ENCODE measurements at places on chromosomes 16 and 17.

- DNase-seq = no peak
These were observed 19.7 kb downstream of the FOXL1 start for GRCh38 chr16:86597880-86598606.

DNA sequence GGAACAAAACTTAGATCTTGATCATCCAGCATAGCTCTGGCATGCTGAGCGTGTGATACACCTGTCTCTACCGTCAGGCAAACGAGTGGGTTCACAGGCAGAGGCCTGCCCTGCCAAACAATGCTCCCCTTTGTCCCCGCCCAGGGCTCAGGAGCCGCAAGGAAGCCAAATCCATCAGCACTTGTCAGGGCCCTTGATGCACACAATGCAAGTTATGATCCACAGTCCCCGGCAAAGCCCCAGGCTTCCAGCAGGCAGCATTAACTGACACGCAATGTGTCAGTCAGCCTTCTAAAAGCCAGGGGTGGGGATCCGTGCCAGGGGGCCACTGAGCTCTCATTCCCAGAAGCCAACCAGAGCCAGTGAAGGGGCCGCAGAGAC is 460.9 kb downstream of the SLC39A11 start:
- no peak for DNase-seq

DNA sequence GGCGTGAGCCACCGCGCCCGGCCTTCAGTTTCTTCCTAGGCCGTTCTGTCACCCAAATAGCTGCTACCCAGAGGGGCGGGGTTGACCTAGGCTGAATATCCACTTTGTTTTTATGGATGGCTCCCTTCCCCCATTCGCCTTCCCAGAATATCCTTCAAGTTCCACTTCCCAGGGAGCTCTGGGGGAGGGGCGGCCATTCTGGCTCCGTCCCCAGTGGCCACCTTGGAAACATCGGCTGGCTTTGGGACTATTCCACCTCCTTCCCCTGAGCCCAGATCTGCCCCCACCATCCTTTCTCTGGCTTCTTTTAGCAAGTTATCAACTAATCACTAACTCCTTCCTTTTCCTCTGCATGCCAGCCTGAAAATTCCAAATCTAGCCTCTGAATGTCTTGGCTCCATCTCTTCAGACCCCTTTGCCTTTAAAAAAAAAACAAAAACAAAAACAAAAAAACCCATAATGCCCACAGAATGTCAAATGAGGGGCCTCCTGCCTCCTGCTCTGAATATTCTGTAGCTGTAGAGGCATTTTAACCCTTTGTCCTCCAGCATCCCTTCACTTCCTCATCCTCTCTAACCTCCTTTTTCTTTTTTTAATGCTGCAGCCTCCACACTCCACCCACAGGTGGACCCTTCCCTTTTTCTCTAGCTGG is 6.4 kb downstream of the ATP1B2 start:
- no peak for DNase-seq

DNA sequence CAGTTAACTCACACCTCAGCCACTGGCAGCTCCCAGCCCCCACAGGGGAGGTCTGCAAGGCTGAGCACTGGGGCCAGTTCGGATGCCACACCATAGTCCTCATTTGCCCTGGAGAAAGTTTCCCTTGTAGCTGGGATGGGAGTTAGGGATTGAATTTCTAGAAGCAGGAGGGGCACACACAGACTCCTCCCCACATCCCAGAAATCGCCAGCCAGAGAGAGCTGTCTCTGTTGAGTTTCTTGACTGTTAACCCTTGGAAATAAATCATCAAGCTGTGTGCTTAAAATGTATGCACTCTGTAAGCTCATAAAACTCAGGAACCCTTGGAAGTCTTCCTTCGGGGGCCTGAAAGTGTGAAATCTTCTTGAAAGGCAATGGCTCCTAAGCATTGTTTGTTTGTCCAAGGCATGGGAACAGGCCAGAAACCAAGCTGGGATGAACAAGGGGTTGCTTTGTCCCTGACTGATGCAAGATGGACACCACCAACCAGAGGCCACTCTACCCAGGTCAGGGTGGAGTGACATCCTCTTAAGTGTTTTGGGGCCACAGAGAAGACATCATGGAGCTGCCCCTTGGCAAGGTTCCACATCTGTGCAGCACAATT is 394 bp upstream of the PRM3 start:
- DNase-seq = no peak

DNA sequence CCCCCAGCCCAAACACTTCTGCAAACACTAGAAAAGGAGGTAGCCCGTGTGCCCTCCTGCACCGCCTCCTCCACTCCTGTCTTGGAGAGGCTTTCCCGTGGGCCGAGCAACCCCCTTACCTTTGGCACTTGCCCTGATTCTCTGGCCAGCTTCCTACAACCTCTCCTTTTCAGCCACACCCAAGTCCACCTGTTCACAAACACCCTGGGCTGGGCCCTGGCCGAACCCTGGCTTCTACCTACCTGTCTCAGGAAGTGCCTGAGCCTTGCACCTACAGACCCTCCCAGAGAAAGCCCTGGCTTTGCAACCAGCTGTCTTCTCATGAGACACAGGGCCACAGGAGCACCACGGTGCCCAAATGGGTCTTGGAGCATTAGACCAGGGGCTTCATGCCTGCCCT is 2.0 kb upstream of the ANTKMT start:
- DNase-seq = no peak

DNA sequence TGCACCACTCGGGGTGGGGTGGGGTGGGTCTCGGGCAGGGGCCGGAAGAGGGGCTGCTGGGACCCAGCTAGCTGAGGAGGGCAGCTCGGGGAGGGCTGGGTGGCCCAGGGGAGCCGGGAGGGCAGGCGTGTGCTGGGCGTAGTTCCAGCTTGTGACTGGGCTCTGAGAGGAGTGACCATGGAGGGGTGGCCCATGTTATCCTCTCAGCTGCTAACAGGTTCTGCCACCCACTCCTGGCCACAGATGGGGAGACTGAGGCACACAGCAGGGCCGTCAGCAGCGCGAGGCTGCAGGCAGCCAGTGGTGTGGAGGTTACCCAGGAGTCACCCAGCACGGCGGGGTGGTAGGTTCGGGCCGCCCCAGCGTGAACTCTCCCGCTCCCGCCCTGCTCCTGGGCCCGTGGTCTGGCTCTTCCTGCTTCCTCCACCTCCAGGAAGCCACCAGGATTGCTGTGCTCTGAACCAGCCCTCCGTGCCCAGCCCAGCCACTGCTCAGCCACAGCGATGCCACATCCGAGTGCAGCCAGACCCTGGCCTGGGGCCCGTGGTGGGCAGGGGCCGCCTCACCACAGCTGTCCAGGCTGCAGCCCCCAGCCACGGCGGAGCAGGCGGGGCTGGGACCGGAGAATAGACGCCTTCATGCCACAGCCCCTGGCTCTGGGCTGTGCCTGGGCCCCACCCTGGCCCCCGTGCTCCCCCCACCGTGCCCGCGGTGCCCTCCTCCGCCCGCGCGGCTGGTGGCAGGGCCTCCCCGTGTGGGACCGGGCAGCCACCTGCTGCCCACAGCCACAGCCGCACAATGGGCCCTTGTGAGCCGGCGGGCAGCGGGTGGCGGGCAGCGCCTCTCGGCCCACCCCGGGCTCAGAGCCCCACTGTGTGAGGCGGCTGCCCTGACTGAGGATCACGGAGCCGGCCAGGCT is 26.3 kb upstream of the SSTR5 start:
- no peak for DNase-seq

- no peak for DNase-seq
These were observed 109.2 kb downstream of the C16orf95 start for GRCh38 chr16:87207965-87208364.

DNA sequence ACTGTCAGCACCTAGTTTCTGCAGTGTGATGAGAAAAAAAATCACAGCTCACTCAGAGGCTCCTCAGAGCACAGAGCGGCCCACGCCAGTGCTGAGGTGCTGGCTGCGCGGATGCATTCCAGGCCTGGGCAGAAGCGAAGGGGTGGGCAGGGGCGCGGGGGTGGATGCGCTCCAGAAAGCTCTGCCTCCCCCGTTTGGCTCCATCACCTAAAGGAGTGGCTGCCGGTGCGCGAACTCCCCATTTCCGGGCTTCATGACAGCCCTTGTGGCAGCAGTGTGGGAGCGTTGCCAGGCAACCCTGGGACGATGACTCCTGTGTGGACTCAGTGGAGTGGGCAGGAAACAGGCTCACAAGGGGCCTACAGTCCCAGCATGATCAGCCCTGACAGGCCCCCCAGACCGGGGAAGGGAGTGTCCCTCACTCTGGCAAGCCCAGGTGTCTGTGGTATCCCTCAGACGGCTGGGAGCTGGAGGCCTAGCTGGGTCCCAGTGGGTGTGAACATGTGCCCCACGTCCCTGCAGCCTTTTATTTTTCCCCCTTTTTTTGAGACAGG is 32.8 kb upstream of the NUDT16L1 start:
- peak; percentile 90 for DNase-seq

- DNase-seq = no peak
These were observed 8.8 kb upstream of the ABCA8 start for GRCh38 chr17:68963958-68964357.

DNA sequence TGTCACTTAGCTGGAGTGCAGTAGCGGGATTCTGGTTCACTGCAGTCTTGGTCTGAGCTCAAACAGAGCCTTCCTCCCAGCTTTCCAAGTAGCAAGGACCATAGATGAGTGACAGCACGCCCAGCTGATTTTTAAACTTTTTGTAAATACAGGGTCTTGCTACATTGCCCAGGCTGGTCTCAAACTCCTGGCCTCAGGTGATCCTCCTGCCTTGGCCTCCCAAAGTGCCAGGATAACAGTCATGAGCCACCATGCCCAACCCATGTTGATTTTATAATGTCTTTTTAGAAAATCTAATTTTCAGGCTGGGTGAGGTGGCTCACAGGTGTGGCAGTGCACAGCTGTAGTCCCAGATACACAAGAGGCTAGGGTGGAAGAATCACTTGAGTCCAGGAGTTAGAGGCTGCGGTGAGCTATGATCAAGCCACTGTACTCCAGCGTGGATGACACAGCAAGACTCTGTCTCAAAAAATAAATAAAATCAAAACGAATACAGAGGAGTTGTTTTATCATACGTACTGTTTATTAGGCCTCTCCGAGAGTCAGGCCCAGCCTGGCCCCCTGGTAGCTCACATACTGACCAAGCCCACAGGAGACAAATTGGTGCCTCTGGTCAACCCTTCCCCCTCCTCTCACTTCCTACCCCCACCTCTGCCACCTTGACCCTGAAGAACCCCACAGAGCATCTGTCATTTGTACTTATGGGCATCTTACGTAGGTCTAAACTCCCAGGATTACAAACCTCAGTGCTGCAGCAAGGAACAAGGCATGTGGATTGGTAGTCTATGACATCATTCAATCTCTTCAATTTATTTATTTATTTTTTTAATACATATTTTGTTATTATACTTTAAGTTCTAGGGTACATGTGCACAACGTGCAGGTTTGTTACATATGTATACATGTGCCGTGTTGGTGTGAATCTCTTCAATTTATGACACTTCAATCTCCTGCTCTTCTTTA is 13.6 kb downstream of the C16orf86 start:
- DNase-seq = no peak

- no peak for DNase-seq
These were observed 197.1 kb downstream of the KCNJ2 start for GRCh38 chr17:70366386-70366785.

GRCh38 chr17:21204935-21205334 is 9.0 kb downstream of the TMEM11 start:
- DNase-seq = no peak

DNA sequence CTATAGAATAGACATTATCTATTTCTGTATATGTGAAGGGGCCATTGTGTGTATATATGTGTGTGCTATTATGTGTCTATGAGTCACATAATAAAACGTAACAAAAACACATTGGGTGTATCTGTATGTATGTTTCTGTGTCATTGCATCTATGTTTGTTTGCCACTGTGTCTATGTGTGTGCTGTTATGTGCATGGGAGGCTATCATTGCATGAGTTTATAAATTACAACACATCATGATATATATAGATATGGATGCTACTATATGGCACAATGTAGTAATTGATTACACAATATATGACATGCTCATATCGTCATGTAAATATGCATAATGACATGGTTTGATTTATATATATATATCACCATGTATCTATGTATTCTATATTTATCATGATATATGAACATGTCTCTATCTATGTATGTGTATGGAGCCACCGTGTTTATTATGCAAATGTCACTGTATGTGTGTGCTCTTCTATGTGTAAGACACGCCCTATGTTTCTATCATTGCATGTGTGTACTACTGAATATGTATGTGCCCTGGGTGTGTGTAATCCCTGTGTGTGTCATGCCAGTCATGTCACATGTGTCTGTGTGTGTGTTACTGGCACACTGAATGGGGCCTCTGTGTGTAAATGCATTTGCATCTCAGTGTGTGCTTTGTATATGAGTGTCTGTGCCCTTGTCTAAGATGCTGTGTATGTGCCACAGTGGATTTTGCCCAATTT is 1.4 kb upstream of the TSPOAP1 start:
- no peak for DNase-seq

DNA sequence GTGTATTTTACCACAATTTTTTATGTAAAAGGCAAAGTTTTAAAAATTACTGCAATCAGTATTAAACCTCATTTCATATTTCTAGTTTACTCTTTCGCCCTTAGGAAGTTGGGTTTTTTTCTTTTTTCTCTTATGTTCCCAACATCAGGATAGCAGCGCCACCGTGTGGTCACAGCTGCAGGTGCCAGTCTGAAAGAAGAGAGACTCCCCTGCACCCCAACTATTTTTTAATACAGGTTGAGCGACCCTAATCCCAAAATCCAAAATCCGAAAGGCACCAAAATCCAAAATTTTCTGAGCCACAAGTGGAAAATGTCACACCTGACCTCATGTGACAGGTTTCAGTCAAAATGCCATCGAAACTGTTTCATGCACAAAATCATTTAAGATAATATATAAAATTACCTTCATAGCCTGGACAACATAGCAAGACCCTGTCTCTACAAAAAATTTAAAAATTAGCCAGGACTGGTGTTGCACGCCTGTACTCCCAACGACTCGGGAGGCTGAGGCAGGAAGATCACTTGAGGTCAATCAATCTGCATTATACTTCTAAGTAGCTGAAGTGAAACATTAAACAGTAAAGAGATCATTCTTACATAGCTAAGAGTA is 21.8 kb upstream of the ASGR2 start:
- DNase-seq = peak; percentile 70

GRCh38 chr16:1054660-1055556 is 17.6 kb upstream of the SSTR5 start:
- peak; percentile 68 for DNase-seq
